ENCODE measurements at places on chromosomes 1 and 21.

DNA sequence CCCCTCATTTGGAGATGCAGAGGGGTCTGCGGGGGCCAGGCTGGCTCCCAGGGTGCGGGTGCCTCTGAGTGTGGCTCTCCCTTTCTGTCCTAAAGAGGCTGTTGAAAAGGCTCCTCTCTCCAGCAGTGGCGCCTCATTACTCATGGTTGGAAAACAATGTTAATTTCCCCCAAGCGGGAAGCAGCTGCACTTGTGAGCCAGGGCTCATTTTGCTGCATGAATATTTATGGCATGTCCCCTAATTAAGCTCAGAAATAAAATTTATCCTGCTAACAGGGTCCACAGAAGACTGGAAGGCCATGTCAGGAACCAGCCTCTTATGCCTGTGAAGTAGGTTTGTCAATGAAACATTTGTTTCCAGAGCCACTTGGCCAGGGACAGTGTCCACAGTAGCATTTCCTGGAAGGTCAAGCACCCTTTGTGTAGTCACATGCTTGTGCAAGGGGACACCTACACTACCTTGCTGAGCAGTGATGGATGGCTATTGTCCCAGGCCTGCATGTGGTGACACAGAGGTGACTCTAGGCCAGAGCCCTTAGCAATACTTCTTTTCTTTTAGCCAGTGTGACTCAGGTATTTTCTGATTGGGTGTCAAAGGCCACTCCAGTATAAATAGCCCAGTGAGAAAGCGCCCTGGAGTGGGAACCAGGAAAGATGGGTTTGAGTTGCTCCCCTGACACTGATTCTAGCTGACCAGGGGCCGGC lies 259.0 kb downstream of the FOXD2 start:
- no peak for DNase-seq

DNA sequence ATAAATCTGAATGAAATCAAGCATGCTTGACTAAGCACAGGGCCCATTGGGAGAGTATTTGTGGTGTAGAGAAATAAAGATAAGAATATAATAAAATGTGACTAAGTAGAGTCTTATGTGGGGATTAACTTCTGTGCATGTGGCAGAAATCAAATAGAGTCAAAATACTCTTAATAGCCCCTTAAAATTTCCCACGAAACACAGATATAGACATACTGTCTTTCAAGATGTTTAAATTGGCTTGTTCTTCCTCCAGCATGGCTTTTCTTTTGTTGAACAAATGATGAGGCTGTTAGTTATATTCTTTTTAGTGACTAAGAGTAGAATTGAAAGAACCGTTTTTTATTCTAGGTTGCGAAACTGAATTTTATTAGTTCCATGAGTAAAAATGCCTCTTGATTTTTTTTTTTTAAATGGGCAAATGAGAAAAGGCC lies 112.3 kb downstream of the RPS6KC1 start:
- DNase-seq = peak; percentile 29

GRCh38 chr1:220296981-220297380 lies 24.7 kb upstream of the RAB3GAP2 start:
- peak; percentile 43 for DNase-seq

GRCh38 chr1:60448850-60449249 lies 375.3 kb upstream of the C1orf87 start:
- DNase-seq = no peak

GRCh38 chr21:16422702-16423101 lies 692.9 kb downstream of the USP25 start:
- DNase-seq = no peak

GRCh38 chr1:223223091-223223995 lies 80.3 kb upstream of the TLR5 start:
- no peak for DNase-seq

DNA sequence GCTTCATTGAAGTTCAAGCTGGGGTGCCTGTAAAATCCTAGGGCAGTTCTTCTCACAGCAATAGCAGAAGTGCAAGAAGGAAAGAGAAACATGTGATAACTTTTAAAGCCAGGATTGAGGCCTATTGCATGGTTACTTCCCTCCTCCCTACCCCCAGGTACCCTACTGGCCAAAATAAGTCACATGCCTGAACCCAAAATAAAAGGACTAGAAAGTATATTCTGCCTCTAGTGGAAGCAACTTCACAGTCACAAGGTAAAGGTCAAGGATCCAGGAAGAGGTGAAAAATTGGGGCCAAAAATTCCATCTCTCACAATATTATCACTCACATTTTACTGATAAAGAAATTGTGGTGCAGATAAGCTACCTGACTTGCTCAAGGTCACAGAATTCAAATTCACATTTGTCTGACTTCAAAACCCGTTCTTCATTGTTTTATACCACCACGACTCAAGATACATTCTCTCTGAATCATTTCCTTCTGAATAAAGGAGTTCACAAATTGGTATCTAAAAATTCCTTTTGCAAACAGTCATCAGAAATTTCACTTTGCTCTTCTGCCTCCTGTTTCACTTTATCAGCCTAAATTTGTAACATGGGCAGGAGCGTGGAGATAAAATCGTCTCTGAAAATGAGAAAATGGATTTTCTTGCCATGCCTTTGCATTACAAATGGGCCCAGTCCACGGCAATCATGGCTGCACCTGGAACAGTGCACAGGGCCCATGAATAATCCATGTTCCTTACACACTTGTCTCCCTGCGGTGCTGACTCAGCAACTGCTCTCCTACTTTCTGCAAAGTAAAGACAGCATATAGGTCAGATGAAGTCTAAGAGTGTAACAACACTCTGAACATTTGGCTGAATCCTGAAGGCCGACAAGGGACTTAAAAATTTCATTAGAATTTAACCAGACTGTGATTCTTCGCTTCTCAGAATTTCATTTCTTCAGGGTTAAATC lies 485.3 kb upstream of the NFIA start:
- peak; percentile 11 for DNase-seq

Data from AG10803 (cell line).